Kidney tubule cell (primary cell): ENCODE measurements at places on chromosomes 13 and 19.

GRCh38 chr19:8571006-8571411 lies 6.2 kb downstream of the MYO1F start:
- peak; percentile 19 for DNase-seq

GRCh38 chr19:23823952-23824389 lies 65.3 kb upstream of the ZNF681 start:
- peak; percentile 62 for DNase-seq

- DNase-seq = peak; percentile 89
These were observed 187.0 kb downstream of the MYO16 start for GRCh38 chr13:108816375-108816774.

DNA sequence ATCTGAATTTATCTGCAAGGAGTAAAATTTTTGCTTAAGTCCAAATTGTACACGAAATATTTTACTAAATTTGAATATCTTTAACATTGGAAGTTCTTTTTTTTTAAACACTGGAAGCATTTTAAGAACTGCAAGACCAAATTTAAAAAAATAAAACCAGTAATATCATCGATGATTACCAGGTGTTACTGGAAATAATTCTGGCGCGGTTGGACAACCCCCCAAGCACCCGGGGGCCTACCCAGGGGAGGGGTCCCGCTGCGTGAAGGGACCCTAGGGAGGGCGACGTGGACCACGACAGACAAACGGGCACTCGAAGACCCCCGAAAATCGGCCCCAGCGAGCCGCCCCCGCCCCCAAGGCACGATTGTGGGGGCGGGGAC lies 12.6 kb upstream of the JSRP1 start:
- DNase-seq = no peak

GRCh38 chr19:40663695-40664692 lies 26.5 kb downstream of the NUMBL start:
- peak; percentile 31 for DNase-seq

DNA sequence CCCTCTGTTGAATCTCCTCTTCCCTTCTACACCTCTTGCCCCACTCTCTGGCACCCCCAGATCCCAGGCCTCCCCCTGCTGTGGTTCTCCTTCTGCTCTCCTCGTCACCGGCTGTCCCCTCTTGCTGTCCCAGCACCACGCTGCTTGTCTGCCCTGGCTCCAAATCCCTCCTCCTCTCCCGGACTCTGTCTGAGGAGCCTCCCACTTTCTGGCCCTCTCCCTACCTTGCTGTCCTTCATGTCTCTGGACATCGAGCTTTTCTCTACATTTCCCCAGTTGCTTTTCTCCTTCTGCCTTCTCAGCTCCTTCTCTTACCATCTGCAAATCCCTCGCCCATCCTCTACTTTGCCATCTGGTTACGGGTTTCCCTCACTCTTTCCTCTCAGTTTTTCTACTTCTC lies 1.2 kb downstream of the ZNF347 start:
- peak; percentile 35 for DNase-seq
